ENCODE measurements at places on chromosomes 7 and 10.

DNA sequence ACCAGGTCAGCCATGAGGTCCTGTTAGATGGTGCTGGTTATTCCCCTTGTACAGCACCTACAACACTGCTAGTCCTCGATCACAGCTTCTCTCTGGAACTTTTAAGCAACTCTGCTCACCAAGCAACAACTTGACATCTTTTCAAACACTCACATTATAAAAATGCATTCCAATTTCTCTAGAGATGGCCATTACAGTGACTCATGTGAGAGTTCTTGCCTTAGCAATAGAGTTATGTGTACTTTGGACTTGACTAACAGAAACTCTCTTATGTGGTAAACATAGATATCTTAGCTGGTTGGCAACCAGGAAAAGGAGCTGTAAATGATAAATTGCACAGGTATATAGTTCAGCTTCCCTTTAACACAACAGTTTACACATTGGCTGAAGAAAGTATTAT, 122.2 kb downstream of the PDE1C start:
- DNase-seq: no peak

GRCh38 chr10:124308811-124309210, 109.9 kb downstream of the OAT start:
- DNase-seq: no peak

DNA sequence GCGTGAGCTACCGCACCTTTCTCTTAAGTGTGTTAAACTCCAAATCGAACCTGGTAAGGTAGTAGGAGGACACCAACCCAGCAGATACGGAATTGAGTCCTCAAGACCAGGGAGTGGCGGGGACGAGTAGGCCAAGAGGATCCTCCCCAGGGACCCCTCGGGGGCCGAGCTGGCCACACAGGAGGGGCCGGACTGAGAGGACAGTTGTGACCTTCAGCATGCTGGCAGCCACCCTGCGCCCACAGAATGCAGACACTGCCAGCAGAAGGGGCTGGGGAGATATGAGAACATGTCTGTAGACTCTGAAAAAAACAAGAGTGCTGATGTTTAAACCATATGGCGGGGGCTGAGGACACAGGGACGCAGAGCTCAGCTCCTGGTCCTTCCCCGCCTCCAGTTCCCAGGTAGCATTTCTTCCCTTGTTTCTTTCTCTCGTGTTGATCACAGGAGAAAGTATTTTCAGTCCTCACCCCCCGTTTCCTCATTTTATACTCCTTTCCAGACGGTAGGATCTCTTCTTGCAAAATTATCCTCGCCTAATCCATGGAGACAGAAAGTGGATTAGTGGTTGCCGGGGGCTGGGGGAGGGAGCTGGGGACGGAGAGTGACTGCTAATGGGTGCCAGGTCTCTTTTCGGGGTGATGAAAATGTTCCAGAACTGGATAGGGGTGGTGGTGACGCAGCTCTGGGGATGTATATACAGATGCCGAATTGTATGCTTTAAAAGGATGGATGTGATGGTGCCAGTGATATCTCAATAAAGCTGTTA, 11.5 kb upstream of the UNCX start:
- no peak for DNase-seq

DNA sequence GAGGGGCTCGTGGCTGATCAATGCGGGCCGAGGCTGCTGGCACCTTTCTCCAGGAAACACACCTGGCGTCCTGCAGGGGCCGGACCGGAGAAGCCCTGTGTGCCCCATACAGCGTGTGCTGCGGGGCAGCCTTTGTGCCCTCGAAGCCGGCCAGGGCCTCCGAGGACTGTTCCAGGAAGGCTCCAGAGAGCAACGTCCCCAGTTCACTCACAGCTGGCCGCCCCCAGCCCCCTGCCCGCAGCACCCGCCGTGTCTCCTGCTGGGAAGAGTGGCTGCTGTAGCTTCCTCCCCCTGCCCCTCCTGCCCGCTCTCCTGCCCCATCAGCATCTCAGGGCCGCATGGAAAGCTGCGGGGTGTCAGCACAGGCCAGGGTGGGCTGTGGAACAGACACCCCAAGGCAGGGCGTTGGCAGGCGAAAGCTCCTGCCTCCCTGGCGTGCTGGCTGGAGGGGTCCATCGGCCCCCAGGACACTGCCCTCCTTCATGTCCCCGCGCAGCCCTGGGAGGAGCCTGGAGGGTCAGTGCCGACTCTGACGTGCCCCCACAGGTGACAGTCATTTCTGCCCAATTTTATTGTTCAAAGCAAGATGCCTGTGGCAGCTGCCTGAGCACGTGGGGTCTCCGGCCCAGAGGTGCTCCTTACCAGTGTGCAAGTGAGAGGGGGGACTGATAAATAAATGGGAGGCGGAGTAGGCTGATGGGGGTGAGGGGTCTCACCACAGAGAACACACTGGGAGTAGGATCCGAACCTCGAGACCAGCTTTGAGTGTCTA, 95.8 kb upstream of the DIP2C start:
- DNase-seq: no peak

DNA sequence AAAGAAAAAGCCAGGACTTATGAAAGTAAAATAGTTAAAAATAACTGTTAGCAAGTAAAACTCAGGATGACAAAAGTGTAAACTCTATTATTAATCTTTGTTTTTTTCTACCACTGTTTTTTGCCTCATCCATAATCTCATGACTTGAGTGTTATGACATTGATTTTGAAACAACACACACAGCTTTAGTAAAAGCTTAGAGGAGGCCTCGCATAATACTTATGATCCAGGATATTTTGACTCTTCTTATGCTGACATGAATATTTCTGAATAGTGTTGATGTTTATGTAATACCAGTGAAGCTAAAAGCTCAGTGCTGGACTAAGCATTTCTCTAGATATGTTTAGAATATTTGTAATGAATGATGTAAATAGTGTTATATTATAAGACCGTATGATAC, 10.5 kb downstream of the KAT6B start:
- no peak for DNase-seq

DNA sequence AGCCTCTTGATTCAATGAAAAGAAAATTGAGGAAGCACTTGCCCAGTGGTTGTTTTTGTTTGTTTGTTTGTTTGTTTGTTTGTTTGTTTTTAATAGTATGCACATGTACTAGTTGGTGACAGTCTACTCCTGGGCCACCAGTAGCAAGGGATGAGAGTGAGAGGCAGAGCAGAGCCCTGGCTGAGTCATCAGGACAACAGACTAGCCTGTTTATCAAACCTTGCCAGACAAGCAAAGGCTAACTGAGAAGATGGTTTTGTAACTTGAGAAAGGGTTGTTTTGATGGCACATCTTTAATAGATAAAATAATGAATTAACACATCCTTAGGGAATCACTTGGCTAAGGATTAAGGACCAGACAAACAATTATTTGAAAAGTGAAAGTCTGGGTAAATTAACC, 78.1 kb downstream of the INHBA start:
- DNase-seq: no peak

- no peak for DNase-seq
Measured at GRCh38 chr7:14988941-14989340, 86.4 kb upstream of the DGKB start.

GRCh38 chr7:82376739-82377138, 66.8 kb downstream of the CACNA2D1 start:
- no peak for DNase-seq

DNA sequence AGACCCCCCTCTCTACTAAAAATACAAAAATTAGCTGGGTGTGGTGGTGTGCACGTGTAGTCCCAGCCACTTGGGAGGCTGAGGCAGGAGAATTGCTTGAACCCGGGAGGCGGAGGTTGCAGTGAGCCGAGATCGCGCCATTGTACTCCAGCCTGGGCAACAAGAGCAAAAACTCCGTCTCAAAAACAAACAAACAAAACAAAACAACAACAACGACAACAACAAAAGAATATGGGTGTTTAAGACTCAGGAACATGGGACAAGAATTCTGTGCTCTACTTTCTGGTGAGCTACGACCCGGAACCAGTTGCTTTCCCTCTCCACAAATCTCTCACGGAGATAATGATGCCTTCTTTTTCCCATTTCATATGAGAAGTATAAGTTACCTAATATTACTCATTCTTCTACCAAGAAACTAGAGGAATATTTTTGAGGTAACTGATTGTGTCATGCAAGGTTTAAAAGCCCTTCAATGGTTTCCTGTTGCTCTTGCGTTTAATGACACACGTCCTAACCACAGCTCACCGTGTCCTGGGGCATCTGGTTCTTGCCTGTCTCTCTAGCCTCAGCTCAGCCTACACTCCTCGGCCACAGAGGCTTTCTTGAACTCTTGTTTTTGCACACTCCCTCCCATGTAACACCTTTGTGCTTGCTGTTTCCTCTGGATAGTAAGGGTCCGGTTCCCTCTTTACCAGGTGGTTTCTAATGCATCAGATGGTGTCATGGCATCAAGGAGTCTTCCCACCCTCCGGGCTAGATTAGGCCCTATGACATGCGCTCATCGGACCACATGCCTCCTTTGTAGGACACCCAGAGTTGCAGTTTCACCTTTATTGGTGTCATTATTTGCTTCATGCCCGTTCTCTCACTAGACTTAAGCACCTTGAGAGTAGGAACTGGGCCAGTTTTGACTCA, 67.5 kb downstream of the PFKFB3 start:
- DNase-seq: no peak

DNA sequence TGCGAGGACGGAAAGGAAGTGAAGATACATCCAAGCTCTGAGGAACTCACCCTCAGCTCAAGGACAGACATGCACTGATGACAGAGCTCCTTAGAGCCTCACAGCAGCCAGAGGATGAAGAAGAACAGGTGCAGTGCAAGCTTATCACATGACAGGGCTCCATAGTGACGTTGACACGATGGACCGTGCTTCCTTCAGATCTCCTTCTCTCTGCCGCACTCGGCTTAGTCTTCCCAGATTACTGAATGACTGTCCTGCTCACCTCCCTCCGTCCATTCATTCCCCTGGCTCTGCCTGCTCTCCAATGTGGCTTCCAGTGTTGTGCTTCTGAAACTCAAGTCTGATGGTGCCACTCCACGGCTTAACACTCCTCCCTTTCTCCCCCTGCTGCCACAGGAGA, 161.5 kb upstream of the PFKP start:
- no peak for DNase-seq

DNA sequence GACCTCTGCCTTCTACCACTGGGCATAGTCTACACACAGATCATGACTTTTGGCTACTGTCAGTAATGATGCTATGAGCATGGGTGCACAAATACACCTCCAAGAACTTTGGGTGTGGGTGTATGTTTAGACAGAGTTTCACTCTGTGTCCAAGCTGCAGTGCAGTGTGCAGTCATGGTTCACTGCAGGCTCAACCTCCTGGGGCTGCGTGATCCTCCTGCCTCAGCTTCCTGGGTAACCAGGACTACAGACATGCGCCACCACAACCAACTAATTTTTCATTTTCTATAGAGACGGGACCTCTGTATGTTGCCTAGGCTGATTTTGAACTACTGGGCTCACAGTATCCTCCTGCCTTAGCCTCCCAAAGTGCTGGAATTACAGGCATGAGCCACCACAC, 194.4 kb downstream of the NSUN6 start:
- no peak for DNase-seq

- no peak for DNase-seq
Measured at GRCh38 chr7:111103678-111104274, 12.8 kb downstream of the LRRN3 start.

GRCh38 chr7:77661816-77662215, 34.4 kb upstream of the RSBN1L start:
- no peak for DNase-seq

DNA sequence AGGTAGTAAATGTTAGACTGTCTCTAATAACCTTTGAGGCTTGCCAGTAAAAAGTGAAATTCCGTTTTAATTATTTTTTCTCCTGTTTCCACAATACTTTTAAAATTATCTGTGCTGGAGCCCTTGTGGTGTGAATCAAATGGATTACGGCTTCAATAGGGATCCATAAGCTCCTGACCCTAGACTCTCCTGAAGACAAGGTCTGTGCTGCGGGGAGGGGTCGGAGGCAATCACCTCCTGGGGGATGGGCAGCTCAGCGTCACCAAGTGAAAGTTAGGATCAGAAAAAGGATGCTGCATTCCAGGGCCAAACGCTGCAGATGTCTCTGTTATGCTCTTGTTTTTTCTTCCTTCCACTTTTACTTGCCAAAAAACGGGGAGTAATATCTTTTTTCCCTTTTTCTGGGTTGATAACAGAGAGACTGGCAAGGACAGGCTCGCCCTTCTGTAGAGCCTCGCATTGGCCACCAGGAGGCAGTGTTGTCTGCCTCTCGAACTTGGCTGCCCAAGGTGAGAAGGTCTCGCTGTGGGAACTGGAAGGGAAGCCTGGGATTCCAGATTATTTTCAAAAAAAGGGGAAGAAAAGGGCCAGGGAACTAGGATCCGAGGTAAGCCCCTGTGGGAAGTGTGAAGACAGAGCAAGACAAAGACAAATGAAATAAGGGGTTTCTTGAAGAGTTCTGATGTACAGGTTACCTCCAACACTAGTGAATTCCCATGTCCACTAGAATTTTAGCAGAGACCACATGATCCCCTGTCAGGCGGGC, 621.9 kb downstream of the ACTR3B start:
- peak; percentile 37 for DNase-seq

- DNase-seq: no peak
Measured at GRCh38 chr7:106570146-106570545, 90.8 kb downstream of the CCDC71L start.

- DNase-seq: no peak
Measured at GRCh38 chr7:80324032-80324431, 187.8 kb downstream of the GNAT3 start.

- DNase-seq: no peak
Measured at GRCh38 chr7:107370816-107371215, 99.0 kb upstream of the GPR22 start.

GRCh38 chr10:78859266-78859665, 209.5 kb upstream of the ZMIZ1 start:
- DNase-seq: no peak

- DNase-seq: no peak
Measured at GRCh38 chr10:100978901-100979195, 8.4 kb downstream of the MRPL43 start.

DNA sequence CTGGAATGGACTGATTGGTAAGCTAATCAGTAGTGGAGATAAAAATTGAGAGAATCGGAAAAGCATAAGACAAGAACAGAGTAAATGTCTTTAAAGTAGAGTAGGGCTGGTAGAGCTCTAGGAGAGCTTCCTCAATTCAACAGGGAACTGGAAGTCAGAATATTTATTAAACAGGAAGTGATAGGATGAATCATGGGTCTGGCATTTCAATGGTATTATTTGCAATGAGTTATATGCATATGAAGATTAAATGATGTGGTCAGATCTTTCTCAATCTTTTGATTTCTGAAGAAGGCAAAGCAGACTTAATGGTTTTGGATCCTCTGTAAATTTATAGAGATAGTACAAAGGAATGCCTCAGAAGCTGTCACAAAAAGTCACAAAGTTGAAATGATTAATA, 349.0 kb downstream of the HPSE2 start:
- DNase-seq: no peak

- DNase-seq: no peak
Measured at GRCh38 chr7:2813350-2814185, 30.5 kb downstream of the GNA12 start.

GRCh38 chr7:36032361-36032818, 120.7 kb upstream of the EEPD1 start:
- no peak for DNase-seq

GRCh38 chr7:137940656-137941518, 61.0 kb downstream of the CREB3L2 start:
- DNase-seq: no peak
